ENCODE measurements at places on chromosomes 12 and 14. TPM values are rescaled to one million over a fixed set of nuclear protein-coding genes. Genes with fewer than 3 reads are reported as not detected.

Gene CLEC12A
- not detected for total RNA-seq

GRCh38 chr14:70916300-70916699 lies 9.0 kb downstream of the PCNX1 start:
- no peaks in the 10 kb centered on the region for H3K27me3 ChIP-seq
- DNase-seq = no peak
- no peak overlapping the region for H3K4me3 ChIP-seq
- peaks cover under 1% of the 10 kb centered on the region for H3K4me1 ChIP-seq

DNA sequence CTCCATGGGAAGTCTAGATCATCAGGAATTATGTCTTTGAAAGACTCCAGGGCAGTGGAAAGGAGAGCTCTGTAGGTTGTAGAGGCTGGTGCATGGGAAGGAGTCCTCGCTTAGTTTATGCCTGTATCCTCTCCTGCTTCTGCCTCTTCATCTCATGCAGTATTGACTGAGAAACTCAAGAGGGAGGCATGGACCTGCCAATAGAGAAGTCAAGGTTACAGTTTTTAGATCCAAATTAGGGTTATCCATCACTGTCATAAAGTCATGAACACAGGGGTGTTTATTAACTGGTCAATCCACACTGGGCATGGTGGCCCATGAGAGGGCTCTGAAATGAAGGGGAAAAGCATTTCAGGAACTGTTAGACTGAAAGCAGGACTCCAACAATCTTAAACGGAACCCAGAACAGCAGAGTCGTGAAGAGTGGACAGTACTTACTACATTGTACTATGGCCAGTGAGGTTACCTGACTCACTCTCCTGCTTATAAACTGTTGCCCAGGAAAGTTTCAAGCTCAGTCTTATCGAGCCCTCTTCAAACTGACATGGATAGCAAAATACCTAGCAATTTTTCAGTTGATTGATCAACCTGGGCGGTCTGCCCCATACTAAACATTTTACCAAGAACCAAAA lies 30.1 kb upstream of the DHRS7 start:
- H3K36me3 ChIP-seq = no peaks in the 10 kb centered on the region
- no peak overlapping the region for H3K4me3 ChIP-seq
- H3K27ac ChIP-seq = peak overlapping the region; percentile 33
- DNase-seq = no peak
- no peaks in the 10 kb centered on the region for H3K4me1 ChIP-seq
- H3K27me3 ChIP-seq = no peaks in the 10 kb centered on the region

DNA sequence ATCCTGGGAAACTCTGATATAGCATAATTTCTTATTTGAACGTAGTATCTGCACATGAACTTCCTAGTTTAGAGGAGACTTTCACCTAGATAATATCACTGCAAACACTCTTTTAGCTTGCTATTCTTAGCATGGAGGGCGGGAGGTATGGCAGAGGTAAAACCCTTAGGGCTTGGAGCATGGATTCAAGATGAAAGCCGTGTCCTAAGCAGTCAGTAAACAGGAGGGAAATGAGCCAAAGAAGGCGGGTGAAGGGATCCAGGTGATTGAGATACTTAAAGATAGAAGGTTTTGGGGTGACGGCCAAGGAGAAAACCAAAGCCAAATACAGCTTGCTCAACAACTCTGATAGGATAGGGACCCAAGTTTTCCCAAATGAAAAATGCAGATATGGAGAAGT lies 107.1 kb upstream of the BCAT1 start:
- H3K4me1 ChIP-seq = no peaks in the 10 kb centered on the region
- H3K36me3 ChIP-seq = no peaks in the 10 kb centered on the region
- H3K27ac ChIP-seq = no peak overlapping the region

- no peaks in the 10 kb centered on the region for H3K4me1 ChIP-seq
- no peak overlapping the region for H3K27ac ChIP-seq
- no peaks in the 10 kb centered on the region for H3K27me3 ChIP-seq
- DNase-seq = no peak
- no peak overlapping the region for H3K4me3 ChIP-seq
These were observed 78.4 kb upstream of the PARP11 start for GRCh38 chr12:3951380-3952135.

DNA sequence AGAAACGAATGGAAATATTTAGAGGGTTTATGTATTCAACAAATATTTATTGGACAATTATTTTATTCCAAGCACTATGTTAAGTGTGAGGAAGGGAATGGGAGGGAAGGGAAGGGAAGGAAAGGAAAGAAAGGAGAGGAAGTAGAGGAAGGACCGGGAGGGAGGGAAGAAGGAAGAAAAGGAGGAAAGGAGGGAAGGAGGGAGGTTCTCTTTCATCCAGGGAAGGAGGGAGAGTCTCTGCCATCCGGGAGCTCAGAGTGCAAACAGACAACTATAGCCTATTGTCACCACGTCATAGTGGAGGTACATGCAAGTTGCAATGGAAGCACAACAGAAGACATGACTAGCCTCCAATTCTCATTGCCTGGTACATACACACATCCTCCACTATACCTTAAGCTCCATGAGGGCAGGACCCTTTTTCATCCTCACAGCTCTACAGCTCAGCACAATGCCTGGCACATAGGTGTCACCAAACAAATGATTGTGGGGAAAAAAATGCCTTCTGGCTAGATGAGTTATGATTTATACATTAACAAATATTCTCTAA lies 48.1 kb downstream of the DAD1 start:
- no peak overlapping the region for H3K4me3 ChIP-seq
- H3K36me3 ChIP-seq = no peaks in the 10 kb centered on the region
- no peak for DNase-seq
- H3K27ac ChIP-seq = no peak overlapping the region
- no peaks in the 10 kb centered on the region for H3K4me1 ChIP-seq

DNA sequence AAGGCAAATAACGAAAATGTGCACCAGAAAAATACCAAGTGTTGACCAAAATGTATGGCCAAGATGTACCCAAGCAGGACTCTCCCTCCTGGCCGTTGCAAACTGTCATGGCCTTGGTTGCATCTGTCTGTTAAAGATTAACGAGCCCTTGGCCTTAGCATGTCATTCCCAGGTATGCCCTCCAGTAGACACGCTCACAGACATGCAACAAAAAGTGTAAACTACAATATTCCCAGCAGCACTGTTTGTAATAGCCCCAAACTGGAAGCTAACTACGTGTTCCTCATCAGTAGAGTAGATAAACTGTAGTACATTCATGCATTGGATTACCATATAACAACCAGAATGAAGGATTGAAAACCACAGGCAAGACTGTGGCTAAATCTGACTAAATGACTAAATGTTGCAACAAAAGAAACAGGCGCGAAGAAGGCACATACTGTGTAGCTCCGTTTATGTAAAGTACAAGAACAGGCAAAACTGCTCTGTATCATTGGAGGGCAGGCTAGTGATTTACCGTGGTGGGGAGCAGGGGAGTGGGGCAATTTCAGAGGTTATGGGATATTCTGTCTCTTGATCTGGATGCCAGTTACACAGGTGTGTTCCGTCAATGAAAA lies 232.8 kb upstream of the DIO3 start:
- H3K27ac ChIP-seq = no peak overlapping the region
- no peaks in the 10 kb centered on the region for H3K27me3 ChIP-seq
- no peaks in the 10 kb centered on the region for H3K36me3 ChIP-seq
- no peaks in the 10 kb centered on the region for H3K4me1 ChIP-seq

DNA sequence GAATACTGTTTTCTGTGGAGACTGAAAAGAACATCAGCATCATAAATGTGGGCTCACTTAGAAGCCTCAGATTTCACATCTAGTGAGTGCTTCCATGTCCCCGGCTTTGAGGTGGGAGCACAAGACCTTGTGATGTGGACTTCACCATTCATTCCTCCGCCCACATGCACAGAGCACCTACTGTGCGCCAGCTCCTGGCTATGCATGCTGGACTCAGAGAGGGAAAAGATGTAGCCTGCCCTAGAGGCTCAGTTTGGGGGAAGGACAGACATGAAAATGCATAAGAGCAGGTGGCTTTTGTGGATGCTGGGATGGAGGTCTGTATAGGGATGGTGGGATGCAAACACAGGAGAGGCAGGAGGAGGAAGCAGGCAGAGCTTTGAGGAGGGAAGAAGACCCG lies 65.0 kb downstream of the SERPINA3 start:
- no peaks in the 10 kb centered on the region for H3K4me1 ChIP-seq
- no peak overlapping the region for H3K27ac ChIP-seq
- H3K27me3 ChIP-seq = no peaks in the 10 kb centered on the region
- H3K4me3 ChIP-seq = no peak overlapping the region
- no peaks in the 10 kb centered on the region for H3K36me3 ChIP-seq

DNA sequence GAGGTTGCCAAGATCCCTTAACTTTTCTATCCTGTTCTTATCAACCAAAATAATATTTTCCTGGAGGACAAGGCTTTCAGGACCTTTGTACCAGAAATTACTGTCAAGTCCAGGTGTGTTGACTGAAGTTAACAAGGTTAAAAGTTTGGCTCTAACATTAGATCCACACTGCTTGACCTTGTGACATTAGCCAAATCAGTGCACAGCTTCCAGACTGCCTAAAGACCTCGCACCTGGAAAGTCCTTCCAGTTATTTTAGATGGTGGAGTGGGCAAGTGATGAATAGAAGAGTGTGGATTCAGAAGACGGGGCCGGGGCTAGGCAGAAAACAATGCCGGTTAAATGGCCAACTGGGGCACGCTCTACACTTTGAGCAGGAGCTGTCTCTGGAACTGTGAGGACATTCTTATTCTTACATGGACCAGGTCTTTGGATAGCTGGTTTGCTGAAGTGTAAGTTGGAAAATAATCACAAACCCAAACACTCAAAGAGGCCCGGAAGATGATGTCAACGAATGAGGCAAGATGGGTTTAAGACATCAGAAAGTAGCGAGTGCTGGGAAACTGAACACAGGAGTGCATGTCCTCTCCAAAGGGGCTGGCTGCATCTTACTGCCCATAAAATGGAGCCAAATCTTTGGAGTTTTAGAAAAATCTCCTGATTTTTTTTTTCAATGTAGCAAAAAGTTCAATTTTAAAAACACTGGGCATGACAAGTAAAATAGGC lies 56.3 kb downstream of the NIN start:
- H3K27me3 ChIP-seq = no peaks in the 10 kb centered on the region
- no peaks in the 10 kb centered on the region for H3K36me3 ChIP-seq
- peak overlapping the region; percentile 54 for H3K27ac ChIP-seq
- H3K4me1 ChIP-seq = no peaks in the 10 kb centered on the region
- H3K4me3 ChIP-seq = no peak overlapping the region

All from uterus (tissue), 4 donors.